Non-pigmented ciliary epithelial cell (primary cell): ENCODE measurements at places on chromosomes 5 and 9.

GRCh38 chr5:135140446-135141204 is 106.6 kb upstream of the PITX1 start:
- DNase-seq: no peak

GRCh38 chr9:74861773-74862474 is 25.8 kb downstream of the TRPM6 start:
- DNase-seq: no peak

DNA sequence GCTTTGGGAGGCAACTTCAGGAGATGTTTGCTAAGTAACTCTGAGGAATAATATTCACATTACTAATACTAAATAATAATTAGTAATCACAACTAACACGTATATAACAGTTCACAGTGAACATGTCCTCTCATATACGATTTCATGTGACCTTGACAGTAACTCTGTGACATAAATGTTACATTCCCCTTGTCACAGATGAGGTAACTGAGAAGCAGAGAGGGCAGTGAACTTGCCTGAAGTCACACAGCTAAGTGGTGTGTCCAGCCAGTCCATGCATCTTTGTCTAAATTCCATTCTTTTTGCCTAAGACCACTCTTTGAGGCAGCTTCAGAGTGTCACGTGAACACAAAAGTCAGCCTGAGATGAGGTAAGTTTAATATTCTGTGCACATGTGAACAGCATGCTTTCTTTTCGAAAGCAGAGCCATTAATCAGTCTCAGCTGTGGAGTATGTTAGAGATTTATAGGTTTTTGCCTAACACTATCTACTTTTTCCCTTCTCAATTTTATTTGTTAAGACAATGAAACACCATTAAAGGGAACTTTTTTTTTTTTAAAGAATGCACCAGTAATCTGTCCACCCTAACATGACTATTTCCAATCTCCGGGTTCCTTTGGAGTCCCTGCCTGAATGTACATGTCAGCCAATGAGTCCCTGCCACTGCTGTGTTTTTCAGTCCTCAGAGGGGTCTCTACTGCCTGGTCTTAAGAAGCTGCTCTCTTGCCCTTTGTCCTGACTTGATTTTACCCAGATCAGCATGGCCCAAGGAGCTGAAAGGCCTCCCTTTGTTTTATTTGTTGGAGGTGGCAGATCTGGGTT is 43.5 kb downstream of the SH3PXD2B start:
- no peak for DNase-seq

GRCh38 chr9:126564716-126565115 is 49.0 kb upstream of the LMX1B start:
- no peak for DNase-seq
